ENCODE measurements at places on chromosomes 5 and 9.

DNA sequence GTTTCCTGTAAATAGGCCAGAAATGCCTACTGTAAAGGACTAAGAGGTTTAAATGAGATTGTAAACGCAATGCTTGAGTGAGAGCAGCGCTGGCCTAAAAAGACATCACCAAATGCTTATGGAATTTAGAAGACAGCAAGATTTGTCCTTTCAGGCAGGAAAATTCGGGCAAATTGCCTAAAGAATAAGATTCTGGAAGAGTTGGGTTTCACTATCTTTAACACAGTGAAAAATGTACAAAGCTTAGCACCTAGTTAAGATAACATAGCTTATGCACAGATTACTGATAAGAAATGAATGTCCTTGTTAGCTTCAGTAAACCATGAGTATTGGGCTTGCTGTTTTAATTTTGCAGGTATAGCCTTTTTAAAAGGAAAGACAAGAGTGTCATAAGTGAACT, 4.7 kb downstream of the FKBP15 start:
- no peak for DNase-seq

GRCh38 chr5:172705576-172706084, 64.6 kb downstream of the NEURL1B start:
- DNase-seq = no peak

GRCh38 chr5:110088676-110089436, 399.1 kb downstream of the MAN2A1 start:
- no peak for DNase-seq

DNA sequence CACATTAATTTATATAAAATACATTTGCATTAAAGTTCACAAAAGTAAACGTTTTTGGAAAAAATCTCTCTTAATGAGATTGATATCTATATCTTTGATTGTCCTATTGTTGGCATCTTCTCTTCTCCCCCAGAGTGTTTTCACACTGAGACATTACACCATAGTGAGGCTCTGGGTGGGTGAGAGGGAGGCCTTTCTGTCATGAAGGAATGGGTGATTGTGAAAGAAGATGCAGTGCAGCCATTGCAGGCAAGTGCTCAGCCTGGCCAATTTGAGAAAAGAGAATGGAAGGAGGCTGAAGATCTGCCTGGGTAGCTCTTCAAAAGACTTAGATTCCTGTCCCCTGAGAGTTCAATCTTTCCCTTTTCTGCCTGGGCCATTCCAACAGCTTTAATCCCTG, 140.8 kb downstream of the SLC12A2 start:
- no peak for DNase-seq
